ENCODE measurements at places on chromosomes 6 and 20. TPM values are rescaled to one million over a fixed set of nuclear protein-coding genes. Genes with fewer than 3 reads are reported as not detected.

The PGC gene
- not detected for polyA plus RNA-seq

The DLK2 gene
- 0.36 TPM for polyA plus RNA-seq

The MROH8 gene
- polyA plus RNA-seq, result 0.73 TPM

The TCP11 gene
- polyA plus RNA-seq, result 0.18 TPM

The TINAG gene
- polyA plus RNA-seq, result not detected

The CLPSL2 gene
- not detected for polyA plus RNA-seq

The TAGAP gene
- not detected for polyA plus RNA-seq

The SNAP25 gene
- polyA plus RNA-seq, result 3.8 TPM

The MLN gene
- polyA plus RNA-seq, result not detected

DNA sequence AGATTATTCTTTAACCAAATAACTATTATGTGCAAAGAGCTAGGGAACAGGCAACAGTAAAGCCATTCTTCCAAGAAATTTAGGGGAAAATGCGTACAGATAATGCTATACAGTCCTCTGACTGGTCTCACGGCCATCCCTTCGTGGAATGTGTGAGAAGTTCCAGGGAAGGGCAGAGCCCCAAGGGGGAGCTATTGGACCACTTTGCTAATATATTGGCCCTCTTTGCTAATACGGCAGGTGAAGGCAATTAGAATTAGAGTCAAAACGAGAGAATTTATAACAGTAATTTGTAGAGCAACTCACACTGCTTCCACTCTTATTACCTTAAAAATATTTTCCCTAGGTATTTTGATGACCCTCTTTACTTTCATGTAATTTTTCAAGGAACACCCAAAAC lies 140.4 kb downstream of the IMPG1 start:
- peak; percentile 45 for DNase-seq

GRCh38 chr6:127484212-127484863 lies 25.1 kb upstream of the KIAA0408 start:
- peak; percentile 12 for DNase-seq

DNA sequence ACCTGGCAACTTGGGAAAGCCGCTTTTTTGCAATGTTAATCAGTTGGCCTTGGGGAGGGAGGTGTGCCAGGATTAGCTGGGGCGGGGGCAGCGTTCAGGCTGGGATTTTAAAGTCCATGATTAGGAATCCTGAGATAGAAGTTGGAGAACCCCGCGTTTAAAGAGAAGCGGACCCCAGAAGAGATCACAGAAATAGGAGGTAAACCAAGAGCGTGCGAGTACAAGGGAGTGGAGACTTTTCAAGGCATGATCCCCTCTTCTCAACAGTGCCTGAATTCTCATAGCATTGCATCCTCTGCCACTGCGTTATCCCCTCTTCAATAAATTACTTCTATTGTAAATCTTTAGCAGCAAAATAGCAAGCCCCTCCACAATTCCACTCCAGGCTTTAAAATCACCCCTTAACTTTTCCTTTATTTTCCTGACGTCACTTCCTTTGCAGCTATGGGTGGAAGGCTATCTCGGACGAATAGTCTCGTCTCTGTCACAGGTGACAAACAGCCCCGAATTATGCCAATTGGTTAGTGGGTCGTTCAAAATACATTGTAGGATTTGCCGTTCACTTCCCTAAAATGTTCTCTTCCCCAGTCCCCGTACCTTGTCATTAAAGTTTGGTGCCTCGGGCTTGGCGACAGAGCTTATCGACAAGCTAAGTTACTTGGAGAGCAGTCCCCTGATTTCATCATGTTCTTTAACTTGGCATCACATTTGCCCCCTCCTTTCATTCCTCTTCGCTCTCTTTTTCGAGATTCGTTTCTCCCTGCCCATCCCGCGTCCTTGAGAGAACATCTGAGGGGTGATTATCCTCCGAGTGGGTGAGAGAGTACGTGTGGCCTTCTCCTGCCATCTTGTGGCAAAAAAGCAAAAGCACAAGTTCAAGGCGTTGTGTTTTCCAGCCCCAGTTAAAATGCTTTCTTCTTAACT lies 17.1 kb downstream of the OR2B2 start:
- DNase-seq, result peak; percentile 91

GRCh38 chr6:154656660-154657059 lies 76.6 kb upstream of the SCAF8 start:
- no peak for DNase-seq

- DNase-seq, result no peak
Measured at GRCh38 chr6:89481695-89482094, 48.7 kb downstream of the ANKRD6 start.

DNA sequence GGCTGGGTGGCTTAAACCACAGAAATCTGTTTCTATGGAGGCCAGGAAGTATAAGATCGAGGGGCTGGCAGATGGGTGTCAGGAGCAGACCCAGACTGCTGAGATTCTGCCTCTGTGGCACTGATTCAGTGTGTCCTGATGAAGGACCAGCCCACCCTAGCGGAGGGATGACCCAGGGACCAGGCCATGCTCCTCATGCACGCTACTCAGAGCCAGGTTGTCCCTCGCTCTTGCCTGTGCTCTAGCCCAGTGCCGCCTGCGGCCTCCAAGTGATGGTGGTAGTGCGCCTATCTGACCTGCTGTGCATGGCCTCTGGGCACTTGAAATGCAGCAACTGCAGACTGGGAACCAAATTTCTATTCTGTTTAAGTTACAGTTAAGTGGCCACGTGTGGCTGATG lies 13.1 kb upstream of the APMAP start:
- no peak for DNase-seq

GRCh38 chr20:19937651-19938420 lies 79.3 kb upstream of the NAA20 start:
- DNase-seq, result no peak

DNA sequence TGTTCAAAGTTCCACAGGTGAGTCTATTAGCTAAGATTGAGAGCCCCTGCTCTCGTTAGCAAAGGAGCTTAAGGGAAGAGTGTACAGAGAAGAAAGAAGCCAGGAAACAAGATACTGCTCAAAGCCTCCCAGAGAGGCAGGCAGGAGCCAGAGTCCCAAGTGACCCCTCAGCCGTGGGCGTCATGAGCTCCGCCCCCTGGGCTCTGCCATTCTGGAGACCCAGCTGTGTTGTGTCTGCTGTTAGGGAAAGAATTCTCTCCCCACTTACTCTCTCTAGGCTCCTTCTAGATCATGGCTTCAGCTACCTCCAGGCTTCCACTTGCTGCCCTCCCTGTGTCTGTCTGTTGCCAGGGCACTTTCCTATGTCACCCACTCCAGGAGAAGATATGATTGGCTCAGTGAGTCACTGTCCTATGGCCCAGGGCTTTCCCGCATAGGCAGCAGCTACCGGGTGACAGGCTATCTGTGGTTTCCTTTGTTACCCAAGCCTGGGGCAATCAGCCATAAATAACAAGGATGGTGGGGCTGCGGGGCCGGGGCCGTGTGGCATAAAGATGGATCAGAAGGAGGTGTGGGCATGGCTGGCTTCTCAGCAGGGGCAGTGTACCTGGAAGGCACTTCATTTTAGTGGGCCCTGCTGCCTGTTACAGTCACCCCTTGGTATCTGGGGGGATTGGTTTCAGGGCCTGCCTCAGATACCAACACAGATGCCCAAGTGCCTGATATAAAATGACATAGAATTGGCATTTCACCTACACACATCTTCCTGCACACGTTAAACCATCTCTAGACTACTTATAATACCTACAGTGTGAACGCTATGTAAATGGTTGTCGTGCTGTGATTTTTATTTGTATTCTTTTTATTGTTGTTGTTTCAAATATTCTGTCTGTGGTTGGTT lies 118.9 kb downstream of the ARMC2 start:
- peak; percentile 28 for DNase-seq

GRCh38 chr6:139600919-139601475 lies 226.5 kb upstream of the CITED2 start:
- no peak for DNase-seq

GRCh38 chr6:25896252-25896651 lies 22.2 kb upstream of the SLC17A3 start:
- no peak for DNase-seq

DNA sequence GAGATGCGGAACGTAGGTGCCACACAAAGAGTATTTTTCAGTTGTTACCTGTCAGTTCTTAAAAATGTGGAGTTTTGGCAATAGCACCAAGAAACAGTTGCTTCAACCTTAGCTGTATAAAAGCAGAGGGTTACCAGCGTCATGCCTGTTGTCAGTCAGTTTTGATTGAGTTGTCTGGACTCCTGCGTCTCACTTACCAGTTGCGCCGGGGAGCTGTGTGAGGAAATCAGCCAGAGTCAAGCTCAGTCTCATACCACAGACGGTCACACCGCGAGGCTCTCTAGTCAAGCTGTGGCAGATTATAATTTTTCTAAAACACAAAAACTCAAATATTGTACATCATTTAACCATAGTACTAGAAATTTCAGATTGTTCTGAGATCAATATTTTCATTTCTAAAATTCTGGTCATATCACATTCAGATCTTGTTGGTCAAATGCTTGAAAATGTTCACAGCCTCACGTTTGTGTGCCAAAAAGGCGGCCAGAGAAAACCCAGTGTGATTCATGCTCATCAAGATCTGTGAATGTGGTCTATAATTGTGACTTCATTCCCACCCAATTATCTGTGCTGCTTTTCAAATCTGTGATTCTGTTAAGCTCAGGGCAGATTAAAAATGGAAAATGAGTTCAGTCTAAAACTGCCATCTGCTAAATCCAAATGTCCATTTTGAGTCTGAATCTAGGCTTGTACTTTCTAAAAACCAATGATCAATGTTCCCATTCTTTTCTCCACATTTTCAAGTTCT lies 37.5 kb downstream of the SASH1 start:
- DNase-seq, result no peak

DNA sequence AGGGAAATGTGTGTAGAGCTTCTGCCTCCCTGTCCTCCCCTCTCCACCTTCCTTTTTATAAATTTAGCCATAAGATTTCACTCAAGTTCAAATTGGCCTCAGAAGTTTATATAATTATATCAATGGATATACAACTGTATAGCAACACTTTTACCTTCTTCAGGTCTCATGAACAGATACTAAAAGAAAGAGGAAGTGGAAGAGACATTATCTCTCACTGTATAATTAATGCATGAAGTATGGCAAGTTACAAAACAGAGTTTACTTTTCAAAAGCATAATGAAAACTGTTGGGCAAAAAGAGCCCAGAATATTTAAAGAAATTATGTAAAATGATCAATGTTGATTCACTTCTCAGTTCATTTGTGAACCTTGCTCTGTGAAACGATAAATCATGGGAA lies 99.7 kb downstream of the PDE7B start:
- no peak for DNase-seq
